ENCODE measurements at places on chromosomes 7 and 10. TPM values are rescaled to one million over a fixed set of nuclear protein-coding genes. Genes with fewer than 3 reads are reported as not detected.
A peak's percentile ranks its signal among the peaks of the same experiment; 100 is the strongest.

- H3K4me1 ChIP-seq = no peaks in the 10 kb centered on the region
- H3K27ac ChIP-seq = no peak overlapping the region
- no peak for DNase-seq
- H3K27me3 ChIP-seq = no peaks in the 10 kb centered on the region
Measured at GRCh38 chr7:24555719-24556118, 17.5 kb upstream of the PALS2 start.

Gene ASZ1
- total RNA-seq = not detected

Gene PAX4
- not detected for total RNA-seq

- no peaks in the 10 kb centered on the region for H3K36me3 ChIP-seq
- no peak for DNase-seq
- no peaks in the 10 kb centered on the region for H3K27me3 ChIP-seq
- H3K27ac ChIP-seq = no peak overlapping the region
- H3K4me3 ChIP-seq = no peak overlapping the region
- no peaks in the 10 kb centered on the region for H3K4me1 ChIP-seq
Measured at GRCh38 chr7:28329661-28330363, 82.5 kb upstream of the CREB5 start.

GRCh38 chr10:84715911-84716310, 387.5 kb downstream of the CCSER2 start:
- H3K4me3 ChIP-seq = no peak overlapping the region
- peak; percentile 39 for DNase-seq
- no peaks in the 10 kb centered on the region for H3K4me1 ChIP-seq
- H3K27ac ChIP-seq = no peak overlapping the region

Gene PNLIPRP2
- not detected for total RNA-seq

Gene LBX1
- 1.0 TPM for total RNA-seq

DNA sequence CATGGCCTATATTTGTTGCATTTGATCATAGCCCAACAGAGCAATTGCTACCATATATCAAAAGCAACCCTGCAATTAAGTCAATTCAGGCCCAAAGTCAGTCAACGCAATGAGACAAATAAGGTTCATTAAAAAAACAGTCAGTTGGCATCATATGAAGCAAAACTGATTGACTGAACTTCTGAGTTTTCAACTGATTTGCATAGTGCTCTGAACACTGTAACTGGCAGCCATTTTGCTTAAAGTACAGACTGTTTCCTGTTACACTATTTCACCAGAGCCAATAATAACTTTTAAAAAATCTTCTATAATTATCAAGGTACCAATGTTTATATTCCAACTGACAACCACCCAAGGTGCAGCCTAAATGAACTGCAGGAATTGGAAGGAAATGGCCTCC, 68.4 kb upstream of the RAPGEF5 start:
- H3K36me3 ChIP-seq = peaks cover 2% of the 10 kb centered on the region
- no peaks in the 10 kb centered on the region for H3K27me3 ChIP-seq
- no peak overlapping the region for H3K27ac ChIP-seq
- no peaks in the 10 kb centered on the region for H3K4me1 ChIP-seq
- H3K4me3 ChIP-seq = no peak overlapping the region

Gene SMKR1
- total RNA-seq = 2.5 TPM

DNA sequence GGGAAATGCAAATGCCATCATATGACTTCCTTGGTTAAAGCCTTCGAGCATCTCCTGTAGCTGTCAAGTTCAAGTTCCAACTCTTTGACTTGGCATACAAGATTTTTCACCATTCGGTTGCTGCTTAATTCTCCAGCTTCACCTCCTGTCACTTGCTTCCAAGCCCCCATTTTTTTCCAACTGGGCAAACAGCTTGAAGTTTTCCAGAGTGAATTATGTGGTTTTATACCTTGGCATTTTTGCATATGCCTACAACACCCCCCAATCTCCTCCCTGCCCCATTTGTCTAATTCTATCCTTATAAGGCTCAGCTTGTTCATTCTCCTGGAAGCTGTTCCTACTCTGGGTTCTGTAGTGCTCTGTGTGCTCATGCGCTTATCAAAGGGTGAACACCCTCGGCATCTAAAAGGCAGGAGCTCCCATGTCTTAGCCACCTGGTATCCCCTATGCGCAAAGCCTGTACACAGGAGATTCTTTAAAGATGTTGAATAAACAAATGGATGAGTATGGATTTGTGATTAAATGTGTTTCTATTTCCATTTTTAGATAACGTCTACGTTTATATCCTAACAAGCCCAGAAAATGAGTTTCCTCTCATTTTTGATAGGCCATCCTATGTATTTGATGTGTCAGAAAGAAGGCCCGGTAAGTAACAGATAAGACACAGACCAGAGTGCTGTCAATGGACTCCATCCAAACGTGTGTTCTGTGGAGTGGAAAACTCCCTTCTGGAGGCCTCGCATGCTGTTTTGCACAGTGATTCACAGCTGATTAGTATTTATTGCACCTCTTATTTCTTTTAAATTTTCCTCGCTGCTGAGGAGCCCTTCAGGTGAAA, 52.5 kb downstream of the CDHR3 start:
- no peaks in the 10 kb centered on the region for H3K27me3 ChIP-seq
- peaks cover 8% of the 10 kb centered on the region for H3K4me1 ChIP-seq
- H3K27ac ChIP-seq = no peak overlapping the region
- DNase-seq = no peak
- H3K4me3 ChIP-seq = no peak overlapping the region
